ENCODE measurements at places on chromosomes 2 and 18. TPM values are rescaled to one million over a fixed set of nuclear protein-coding genes. Genes with fewer than 3 reads are reported as not detected.

Gene ZEB2
- total RNA-seq, result 430 TPM

Gene SLC38A11
- total RNA-seq, result 5.0 TPM

Gene DCTN1
- 97.2 TPM for total RNA-seq

Gene C2orf92
- 3.6 TPM for total RNA-seq

Gene CNTNAP5
- 41.0 TPM for total RNA-seq

Gene ATP6V1C2
- total RNA-seq, result 0.16 TPM

Gene CXCR2
- 2.3 TPM for total RNA-seq

Gene DYSF
- 0.47 TPM for total RNA-seq

Gene ACMSD
- total RNA-seq, result not detected

Gene DCDC2C
- total RNA-seq, result 0.62 TPM

Gene LRP1B
- total RNA-seq, result 71.4 TPM

Gene SERPINE2
- 43.8 TPM for total RNA-seq

Gene REG1A
- total RNA-seq, result not detected

Gene NBEAL1
- total RNA-seq, result 62.7 TPM

Gene CYP20A1
- total RNA-seq, result 20.7 TPM

Gene ANKRD30B
- 0.16 TPM for total RNA-seq

Gene CD8B
- not detected for total RNA-seq

Gene C1QL2
- 1.6 TPM for total RNA-seq
